Activated CD8-positive, alpha-beta memory T cell treated with anti-CD3 and anti-CD28 coated beads for 4 hours (primary cell): ENCODE measurements at places on chromosomes 16 and 17.

- DNase-seq = no peak
Measured at GRCh38 chr17:81863833-81864768, 3.8 kb upstream of the P4HB start.

- DNase-seq = no peak
Measured at GRCh38 chr16:84683691-84684591, 15.9 kb upstream of the USP10 start.

- DNase-seq = no peak
Measured at GRCh38 chr17:71115669-71115972, 946.3 kb downstream of the KCNJ2 start.

GRCh38 chr17:66464921-66465320 lies 162.5 kb downstream of the PRKCA start:
- no peak for DNase-seq

DNA sequence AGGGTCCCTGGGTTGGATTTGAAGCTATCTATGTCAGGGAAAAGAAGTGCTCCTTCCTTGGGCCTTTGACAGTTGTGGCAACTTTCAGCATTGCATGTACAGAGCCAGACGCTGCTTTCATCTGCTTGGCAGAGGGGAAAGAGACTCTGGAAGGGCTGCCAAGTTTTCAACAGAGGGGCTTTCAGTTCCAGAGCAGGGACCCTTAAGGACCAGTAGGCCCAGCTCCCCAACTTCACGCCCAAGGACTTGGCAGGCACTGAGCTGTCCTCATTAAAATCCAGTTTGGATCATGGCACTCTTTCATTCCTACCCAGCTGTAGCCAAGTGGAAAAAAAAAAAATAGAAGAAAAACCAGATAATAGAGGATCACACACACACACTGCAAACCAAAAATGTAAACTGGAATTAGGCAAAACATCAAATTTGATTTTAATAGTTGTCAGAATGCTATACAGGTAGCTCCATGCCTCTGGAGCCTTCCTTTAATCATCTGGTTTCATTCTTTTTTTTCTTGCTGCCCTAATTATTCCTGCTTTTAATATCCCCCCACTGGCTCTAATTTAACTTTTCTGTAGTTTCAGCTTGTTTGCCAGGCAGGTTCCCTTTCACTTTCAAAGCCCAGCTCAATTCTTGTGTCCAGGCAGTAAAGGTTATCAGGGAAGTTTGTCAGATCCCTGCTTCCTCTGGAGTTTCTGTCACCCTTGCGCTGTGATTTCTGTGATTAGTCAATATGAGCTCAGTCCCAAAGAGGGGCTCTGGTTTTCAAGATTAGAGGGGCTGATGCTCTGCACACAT lies 702.6 kb upstream of the CDH8 start:
- no peak for DNase-seq

- no peak for DNase-seq
Measured at GRCh38 chr16:88472069-88472468, 19.0 kb downstream of the ZFPM1 start.

GRCh38 chr16:11205754-11206581 lies 50.0 kb downstream of the SOCS1 start:
- DNase-seq = no peak

- DNase-seq = no peak
Measured at GRCh38 chr17:12738624-12739023, 50.7 kb upstream of the ARHGAP44 start.

GRCh38 chr17:323181-323580 lies 29.4 kb downstream of the RPH3AL start:
- DNase-seq = no peak

DNA sequence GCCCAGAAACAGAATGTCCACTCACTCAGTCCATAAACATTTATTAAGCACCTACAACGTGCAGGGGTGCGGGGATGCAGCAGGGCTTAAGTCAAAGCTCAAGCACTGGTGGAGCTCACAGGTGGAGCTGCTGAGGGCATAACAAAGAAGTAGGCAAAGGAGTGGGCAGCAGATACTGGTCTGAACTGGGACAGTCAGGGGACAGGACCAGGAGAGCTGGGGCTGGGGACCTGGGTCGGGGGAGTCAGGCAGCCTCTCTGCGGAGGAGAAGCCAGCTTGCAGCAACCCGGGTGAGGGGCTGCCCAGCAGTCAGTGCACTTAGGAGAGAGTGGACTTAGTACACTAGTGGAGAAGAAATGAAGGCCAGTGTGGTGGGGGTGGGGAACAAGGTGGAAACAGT lies 10.0 kb upstream of the TNFRSF13B start:
- no peak for DNase-seq
